ENCODE measurements at places on chromosomes 3 and 15.
A peak's percentile ranks its signal among the peaks of the same experiment; 100 is the strongest.

DNA sequence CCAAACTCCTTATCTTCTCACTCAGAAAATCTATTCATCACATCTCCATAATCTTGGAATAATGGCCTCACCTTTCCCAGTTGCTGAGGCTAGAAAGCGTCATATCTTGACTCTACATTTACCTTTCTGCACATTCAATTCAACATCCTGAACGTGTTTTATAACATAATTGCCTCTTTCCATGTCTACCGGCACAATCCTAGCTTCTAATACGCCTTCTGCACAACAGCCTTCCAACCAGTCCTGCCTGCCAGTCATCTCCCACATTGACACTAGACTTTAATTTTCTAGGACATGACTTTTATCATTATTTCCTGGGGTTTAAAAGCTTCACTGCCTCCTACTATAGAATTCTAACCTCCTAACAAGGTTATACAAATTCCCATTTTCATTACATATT lies 906.6 kb downstream of the ROBO1 start:
- no peak for DNase-seq

DNA sequence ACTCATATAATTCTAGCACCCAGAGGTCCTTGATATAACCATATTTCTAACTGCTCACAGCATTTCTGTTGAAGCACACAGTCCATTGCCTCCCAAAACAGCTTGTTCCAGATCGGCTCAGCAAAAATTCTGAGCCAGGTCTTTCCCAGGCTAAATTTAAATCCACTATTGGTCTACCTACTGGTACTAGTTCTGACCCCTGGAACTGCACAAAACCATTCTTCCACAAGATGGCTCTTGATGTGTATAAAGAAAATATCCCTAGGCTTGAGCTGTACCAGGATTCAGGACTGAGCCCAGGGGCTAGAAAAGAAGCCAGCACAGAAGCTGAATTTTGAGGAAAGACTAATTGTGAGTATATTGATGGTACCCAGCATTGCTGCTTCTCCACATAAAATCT lies 75.4 kb upstream of the ABHD17C start:
- DNase-seq, result no peak

DNA sequence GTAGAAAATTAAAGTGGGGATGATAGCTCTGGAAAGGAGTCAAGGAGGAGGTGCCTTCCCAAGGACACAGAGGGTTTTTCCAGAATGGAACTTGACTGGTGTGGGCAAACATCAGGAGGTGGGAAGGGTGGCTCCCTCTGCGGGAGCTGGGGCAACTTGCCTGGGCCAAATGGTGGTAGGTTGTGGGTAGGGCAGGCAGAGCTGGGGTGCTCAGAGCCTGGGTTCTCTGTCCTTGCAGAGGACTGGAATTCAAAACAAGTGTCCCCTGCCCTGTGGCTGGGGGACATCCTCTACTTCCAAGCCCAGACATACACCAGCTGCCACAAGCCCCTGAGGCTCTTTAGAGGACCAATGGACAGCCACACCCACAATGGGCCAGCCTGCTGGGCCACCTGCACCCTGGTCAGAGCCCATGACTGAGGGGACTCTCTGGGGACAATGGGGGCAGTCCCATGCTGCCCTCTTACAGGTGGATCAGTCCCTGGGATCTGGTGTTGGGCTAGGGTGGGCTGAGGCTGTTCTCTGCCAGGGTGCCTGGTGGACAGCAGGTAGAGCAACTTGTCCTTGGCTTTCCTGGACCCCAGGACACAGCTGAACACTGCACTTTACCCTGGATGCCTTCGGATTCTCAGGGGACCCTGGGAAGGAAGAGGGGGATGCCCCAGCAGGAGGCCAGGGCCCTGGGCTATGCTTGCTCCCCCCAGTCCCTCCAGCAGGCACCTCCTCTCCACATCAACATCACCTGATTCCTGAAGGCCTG lies 38.6 kb upstream of the CSPG4 start:
- no peak for DNase-seq

- DNase-seq, result peak; percentile 89
Observed at GRCh38 chr3:177729956-177730681, 532.8 kb upstream of the TBL1XR1 start.

DNA sequence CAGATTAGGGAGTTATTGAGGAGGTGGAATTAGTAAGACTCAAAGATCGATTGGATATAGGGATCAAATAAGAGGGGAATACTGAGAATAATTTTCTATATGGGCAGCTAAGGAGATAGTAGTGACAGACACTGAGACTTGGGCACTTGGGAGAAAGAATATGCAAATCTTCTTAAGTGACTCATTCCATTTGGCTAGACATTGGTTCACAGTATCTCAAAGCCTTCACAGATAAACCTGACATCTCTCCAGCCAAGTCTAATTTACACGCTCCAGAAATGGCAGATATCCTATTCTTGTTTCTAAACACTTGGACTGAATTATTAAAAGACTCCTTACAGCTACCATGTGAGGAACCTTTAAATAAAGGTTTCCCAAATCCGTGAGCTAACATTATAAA lies 104.6 kb upstream of the ADAMTS9 start:
- DNase-seq, result no peak

GRCh38 chr3:40464339-40465110 lies 7.4 kb downstream of the RPL14 start:
- no peak for DNase-seq

DNA sequence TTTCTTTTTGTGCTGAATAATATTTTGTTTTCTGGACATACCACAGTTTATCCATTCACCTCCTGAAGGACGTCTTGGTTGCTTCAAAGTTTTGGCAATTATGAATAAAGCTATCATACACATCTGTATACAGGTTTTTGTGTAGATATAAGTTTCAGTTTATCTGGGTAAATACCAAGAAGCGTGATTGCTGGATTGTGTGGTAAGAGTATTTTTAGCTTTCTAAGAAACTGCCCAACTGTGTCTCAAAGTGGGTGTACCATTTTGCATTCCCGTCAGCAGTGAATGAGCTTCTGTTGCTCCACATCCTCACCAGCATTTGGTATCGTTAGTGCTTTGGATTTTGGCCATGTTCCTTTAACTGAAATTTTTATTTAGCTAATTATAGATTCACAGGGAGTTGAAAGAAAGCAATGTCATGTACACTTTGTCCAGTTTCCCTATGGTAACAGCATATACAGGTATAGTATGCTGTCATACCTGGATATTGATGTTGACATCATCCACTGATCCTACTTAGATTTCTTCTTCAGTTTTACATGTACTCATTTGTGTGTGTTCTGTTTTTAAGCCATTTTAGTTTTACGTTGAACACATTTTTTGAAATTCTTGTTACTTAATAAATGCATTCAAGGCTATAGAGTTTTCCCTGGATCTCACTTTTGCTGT lies 11.9 kb downstream of the ARID3B start:
- no peak for DNase-seq

DNA sequence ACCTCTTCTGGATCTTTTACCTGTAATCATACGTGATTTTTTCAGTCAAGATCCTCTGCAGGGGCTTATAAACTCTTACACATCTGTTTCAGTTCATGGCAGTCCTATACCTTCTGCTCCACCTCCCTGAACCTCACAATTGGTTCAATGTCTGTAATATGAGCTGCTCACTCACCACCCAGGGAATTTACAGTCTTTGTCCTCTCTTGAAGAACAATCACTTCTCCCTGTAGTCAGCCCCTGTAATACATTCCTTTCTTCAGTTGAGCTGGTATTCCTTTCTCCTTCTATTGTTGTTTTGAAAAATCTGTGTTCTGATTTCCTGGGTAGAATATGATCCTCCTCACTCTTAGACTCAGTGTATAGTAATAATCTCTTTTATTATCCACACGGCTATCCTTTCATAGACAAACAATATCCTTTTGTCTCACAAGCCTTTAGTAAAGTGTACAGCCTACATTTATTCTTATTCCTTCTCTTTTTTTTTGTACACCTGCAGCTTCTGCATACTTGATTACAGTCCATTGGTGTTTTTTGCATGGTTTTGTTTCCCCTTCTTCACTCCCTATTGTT lies 101.8 kb downstream of the NECTIN3 start:
- no peak for DNase-seq

- DNase-seq, result no peak
Observed at GRCh38 chr15:25054943-25055342, 100.2 kb downstream of the SNRPN start.

GRCh38 chr3:191889756-191890155 lies 428.8 kb downstream of the PYDC2 start:
- no peak for DNase-seq

- no peak for DNase-seq
Observed at GRCh38 chr3:116701070-116701469, 8.5 kb upstream of the TUSC7 start.

- no peak for DNase-seq
Observed at GRCh38 chr3:124854009-124854408, 33.2 kb downstream of the ITGB5 start.

DNA sequence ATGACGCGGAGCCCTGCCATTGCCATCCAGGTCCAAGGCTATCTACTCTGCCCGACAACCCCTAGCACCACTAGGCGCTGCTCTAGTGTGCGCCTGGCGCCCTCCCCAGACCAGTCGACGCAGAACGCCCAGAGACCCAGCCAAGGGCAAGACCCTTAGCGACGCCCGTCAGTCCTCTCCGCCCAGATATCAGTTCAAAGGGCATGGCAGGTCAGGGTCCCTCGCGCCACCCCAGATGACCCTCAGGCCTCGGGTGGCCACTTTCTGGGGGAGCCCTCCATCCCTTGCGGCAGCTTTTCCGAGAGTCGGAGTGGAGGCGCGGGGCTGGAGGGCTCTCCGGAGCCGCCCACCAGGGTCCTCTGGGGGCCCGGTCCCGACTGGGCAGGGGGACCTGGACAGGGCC lies 371 bp upstream of the CLSTN2 start:
- peak; percentile 85 for DNase-seq

- DNase-seq, result no peak
Observed at GRCh38 chr15:60928210-60928609, 300.9 kb downstream of the RORA start.

Data from NCI-H1436 treated with DMSO at 0.1 percent for 48 hours (cell line).